ENCODE measurements at places on chromosomes 16 and 17.

DNA sequence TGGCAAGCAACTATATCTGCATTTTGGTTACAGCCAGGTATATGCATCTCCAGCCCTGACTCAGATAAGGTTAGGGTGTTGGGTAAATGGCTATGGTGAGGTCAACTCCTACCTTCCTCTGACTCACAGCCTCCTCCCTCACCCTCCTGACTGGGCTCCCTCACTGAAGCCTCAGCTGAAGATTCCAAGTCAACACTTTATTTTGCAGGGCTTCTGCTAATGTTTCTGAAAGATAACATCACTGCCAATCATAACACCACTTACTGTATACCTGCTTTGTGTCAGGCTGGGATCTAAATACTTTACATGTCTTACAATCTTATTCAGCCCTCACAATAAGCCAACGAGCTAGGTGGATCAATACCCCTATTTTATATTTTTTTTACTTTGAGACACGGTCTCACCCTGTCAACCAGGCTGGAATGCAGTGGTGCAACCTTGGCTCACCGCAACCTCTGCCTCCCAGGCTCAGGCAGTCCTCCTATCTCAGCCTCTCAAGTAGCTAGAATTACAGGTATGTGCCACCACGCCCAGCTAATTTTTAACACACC is 47.8 kb upstream of the GCSH start:
- DNase-seq, result no peak

DNA sequence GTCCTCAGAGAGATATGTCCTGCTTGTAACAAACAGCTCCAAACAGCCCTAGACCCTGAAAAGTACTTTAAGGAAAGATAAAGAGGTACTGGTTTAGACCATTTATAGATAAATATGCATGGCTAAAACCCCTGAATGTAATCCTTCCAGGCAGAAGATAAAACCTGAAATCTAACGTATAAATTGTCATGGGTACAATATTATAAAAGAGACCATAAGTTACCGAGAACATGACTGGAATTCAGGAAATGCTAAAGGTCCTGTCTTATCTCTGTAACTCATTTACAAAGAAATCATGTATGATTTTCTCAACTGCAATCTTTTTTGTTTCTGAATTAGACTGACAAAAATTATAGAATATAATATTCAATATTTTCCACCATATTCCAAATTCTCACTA is 9.2 kb upstream of the KANSL1 start:
- DNase-seq, result no peak

- no peak for DNase-seq
Observed at GRCh38 chr16:5175266-5175665, 77.7 kb upstream of the EEF2KMT start.

DNA sequence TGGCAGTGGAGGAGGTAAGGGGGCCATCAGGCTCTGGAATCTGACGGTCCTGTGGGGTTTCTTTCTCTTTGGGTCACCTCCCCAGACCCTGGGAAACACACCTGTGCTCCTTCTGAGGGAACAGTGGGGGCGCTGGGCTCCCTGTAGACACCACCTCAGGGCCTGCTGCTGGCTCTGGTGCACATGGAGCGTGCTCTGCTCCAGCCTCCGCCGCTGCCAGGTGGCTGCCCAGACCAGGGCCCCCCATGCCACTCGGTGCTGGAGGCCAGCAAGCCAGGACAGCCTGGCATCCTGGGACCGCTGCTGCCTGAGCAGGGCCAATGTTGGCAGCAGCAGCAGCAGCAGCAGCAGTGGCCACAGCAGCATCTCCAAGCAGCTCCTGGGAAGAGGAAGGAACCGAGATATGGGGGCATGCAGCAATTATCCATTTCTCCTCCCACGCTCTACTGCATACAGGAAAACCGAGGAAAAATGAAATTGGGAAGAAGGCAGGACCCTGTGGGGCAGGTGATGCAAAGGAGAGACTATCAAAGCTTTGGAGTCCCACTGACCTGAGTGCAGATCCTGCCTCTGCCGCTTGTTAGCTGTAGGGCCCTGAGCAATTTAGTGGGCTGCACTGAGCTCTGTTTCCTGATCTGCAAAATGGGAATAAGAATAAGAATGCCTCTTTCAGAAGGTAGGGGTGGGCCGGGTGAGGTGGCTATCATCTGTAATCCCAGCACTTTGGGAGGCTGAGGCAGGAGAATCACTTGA is 902 bp downstream of the GHDC start:
- no peak for DNase-seq

DNA sequence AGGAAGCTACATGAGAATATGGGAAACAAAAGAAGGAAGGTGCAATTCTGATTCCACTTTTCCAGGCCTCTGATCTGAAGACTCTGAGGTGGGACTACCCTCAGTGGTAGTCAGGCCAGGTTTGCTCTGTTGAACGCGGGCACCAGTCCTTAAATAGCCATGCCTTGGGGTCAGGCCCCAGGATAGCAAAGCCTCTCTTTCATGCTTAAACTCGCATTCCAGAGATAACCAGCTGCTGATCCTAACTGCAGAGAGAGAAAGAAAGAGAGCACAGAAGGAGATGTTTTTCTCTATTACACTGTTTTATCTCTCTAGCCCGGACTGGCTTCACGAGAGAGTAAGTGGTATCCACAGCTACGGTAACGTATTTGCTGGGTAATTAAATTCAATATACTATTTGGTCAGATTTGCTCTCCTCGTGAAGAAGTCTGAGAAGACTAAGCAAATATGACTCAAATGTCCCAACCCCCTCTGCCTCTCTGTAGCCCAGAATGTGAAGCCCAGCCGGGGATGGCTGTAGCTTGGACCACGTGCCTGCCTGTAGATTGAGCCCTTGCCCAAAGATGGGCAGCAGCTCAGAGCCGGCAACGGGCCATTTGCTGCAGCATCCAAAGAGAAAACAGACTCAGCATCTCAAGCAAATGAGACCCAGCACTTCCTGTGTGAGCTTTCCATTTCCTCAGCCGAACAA is 122.2 kb downstream of the SMG6 start:
- no peak for DNase-seq

GRCh38 chr16:54928411-54929089 is 2.1 kb upstream of the IRX5 start:
- DNase-seq, result peak; percentile 68

GRCh38 chr16:85363881-85364280 is 249.2 kb upstream of the GSE1 start:
- DNase-seq, result no peak

- no peak for DNase-seq
Observed at GRCh38 chr16:83652943-83653342, 154.8 kb upstream of the HSBP1 start.

DNA sequence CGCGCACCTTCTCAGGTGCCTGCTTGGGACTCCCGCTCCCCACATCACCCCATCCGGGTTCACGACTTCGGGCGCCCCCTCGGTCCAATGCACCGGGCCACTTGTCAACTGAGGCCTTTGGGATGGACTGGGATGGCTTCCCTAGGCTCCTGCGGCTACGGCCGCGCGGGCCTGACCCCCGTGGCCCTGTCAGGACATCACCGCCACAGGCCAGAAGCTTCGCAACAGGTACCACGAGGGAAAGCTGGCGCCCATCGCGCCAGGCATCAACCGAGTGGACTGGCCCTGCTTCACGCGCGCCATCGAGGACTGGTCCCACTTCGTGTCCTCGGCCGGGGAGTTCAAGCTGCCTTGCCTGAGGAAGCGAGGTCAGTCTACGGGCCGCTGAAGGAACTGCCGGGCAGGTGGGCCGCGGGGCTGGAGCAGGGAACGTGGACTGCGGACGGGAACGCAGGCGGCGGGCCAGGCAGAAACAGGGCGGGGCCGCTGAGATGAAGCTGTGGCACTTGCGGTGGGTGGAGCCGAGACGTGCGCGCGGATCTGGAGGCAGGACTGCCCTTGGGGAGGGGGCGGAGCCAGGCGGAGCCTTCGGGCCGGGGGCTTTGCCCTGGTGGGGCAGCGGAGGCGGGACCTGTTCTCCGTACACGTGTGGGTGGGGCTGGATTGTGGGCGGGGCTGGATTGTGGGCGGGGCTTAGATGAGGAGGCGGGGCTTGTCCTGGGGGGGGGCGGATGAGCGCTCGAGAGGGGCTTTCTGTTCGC is 13.7 kb upstream of the CNGB1 start:
- peak; percentile 94 for DNase-seq
